ENCODE measurements at places on chromosomes 7 and 10. TPM values are rescaled to one million over a fixed set of nuclear protein-coding genes. Genes with fewer than 3 reads are reported as not detected.

The UTF1 gene
- total RNA-seq, result not detected

DNA sequence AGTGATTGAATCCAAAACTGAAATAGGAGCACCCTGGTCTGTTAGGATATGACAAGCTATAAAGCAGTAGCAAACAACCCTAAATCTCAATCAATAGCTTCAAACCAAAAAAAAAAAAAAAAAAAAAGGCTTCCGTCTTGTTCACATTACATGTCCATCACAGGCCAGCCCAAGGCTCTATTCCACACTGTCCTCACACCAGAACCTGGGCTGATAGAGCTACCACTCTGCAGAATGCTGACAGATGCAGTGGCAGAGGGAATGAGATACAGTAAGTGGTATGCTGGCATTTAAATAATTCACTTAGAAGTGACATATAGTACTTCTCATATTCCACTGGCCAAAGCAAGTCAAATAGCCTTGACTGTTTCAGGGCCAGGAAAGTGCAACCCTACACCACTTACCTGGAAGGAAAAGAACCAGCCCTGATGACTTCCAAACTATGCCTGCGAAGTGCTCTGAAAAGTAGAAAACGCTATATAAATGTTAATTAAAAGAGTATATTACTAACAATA, 5.8 kb downstream of the CDCA7L start:
- DNase-seq, result no peak

DNA sequence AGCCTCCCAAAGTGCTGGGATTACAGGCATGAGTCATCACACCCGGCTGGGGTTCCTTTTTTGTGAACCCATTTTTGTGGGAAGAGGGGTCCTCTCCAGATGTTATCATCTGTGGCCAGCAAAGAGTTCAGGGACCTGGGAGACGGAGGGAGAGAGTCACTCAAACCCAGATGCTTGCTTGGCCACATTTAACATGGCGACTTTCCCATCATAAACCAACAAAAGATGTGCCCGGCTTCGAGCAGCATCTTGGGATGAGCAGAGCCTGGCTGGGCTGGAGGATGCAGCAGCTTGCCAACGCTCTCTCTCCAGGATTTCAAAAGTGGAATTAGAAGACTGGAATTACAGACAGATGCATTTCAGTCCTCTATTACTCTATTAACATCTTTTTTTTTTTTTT, 19.1 kb upstream of the HABP2 start:
- DNase-seq, result no peak

DNA sequence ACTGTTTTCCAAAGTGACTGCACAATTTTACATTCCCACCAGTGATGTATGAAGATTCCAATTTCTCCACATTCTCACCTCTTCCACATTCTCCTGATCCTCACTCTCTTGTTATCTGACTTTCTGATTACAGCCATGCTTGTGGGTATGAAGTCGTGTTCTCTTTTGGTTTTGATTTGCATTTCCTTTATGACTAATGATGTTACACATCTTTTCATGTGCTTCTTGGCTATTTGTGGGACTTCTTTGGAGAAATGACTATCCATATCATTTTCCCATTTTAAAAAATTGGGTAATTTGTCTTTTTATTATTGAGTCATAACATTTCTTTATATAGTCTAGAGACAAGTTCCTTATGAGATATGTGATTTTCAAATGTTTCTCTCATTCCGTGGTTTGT, 10.5 kb upstream of the GIMAP8 start:
- DNase-seq, result no peak

DNA sequence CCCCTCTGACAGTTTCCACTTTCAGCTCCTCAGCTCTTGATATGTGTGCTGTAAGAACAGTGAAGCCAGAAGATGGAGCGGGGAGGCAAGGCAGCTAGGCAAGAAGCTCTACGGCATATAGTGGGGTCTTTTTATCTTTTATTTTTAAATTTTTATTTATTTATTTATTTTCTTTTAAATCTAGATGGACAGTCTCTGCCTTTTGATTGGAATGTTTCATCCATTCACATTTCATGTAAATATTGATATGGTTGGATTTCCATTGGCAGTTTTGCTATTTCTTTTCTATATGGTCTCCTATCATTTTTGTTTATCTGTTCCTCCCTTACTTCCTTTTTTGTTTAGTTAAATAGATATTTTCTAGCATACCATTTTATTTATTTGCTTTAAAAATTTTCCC, 183.7 kb downstream of the TMEM178B start:
- DNase-seq, result no peak

All from esophagus squamous epithelium (tissue), 5 donors.